ENCODE measurements at places on chromosomes 13 and 19.
A peak's percentile ranks its signal among the peaks of the same experiment; 100 is the strongest.

GRCh38 chr19:19056636-19057275, 7.0 kb upstream of the SLC25A42 start:
- no peak for DNase-seq

DNA sequence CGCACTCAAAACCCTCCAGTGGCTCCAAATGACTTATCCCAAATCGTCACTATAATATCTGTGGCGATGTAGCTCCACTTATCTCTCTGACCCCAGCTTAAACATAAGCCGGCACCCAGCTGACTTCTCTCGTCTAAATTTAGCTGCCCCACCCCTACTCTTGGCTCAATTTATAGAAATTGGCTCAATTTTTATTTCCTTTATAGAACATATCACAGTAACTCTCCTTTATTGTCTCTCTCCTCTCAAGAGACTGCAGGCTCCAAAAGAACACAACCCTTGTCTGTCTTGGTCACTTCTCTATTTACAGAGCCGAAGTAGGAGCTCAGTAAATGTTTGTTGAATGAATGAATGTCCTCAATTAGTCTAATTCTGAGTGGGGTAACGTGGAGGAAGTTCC, 805 bp downstream of the ZNF784 start:
- no peak for DNase-seq

GRCh38 chr13:37539170-37539569, 59.4 kb downstream of the POSTN start:
- DNase-seq: no peak

- DNase-seq: no peak
These were observed 1.2 kb downstream of the RNF113B start for GRCh38 chr13:98175823-98176222.

DNA sequence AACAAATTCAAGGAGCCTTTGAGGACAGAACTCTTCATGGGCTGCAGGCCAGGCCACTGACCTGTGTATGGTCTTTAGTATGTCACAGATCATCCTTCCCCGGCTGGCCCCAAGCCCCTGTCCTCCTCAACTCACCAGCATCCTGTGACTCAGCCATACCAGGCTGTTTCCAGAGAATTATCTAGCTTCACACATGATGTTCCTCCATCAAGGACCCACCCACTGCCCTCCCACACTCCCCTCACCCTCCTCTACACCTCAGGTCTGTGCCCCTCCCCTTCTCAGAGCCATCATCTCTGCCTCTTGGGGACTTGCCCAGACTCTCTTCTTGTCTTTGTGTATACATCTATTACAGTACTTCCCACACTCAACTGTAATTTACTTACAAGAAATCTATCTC, 14.7 kb downstream of the DCT start:
- DNase-seq: no peak

DNA sequence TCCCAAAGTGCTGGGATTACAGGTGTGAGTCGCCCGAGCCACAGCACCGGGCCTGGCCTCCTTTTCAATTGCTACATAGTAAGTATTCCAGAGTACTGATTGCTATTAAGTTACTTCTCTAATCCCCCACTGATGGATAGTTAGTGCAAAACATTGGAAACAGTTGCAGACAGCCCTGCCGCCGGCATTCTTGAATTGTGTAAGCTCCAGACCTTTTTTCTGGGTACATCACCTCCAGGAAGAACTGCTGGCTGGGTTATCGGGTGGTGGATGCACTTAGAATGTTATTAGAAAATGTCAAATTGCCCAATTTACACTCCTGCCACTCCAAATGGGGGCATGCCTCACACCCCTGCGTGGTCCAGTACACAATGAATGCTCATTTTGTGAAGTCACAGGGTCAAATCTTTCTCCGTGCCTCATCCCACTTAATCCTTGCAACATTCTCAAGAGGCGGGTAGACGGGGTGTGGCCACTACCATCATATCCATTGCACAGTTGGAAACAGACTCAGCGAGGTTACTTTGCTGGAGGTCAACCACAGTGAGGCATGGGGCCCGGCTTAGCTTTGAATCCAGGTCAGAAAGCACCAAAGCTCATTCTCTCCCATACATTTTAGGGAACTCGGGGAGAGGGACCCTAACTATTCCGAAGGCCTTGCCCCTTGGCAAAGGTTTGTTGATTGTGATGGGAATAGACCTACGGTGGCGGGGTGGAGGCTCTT, 1.0 kb upstream of the KDM4B start:
- DNase-seq: no peak

- no peak for DNase-seq
These were observed 402.3 kb upstream of the SLITRK6 start for GRCh38 chr13:86201477-86201876.

DNA sequence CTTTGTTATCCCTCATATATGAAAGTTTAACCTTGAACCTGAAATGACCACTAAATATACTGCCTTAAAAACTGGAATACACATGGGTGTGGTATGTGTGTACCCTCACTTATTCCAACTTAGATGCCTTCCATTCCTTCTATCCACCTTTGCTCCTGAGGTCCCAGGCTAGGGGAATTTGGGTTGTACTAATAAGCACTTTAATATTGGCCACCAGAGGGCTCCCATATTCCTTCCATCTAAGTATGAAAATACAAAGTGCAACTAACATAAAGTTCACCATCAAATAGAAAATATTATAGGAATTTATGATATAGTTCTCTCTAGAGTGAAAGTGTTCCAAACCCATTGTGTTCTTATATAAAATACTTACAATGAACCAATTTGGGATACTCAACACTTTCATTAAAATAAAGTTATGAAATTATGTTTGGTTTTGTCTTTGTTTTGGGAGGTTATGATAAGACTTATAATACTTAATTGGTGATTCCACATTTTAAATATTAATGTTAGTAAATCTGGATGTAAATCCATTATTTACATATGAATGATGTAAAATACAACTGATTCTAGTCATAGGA, 62.3 kb downstream of the ITGBL1 start:
- no peak for DNase-seq

DNA sequence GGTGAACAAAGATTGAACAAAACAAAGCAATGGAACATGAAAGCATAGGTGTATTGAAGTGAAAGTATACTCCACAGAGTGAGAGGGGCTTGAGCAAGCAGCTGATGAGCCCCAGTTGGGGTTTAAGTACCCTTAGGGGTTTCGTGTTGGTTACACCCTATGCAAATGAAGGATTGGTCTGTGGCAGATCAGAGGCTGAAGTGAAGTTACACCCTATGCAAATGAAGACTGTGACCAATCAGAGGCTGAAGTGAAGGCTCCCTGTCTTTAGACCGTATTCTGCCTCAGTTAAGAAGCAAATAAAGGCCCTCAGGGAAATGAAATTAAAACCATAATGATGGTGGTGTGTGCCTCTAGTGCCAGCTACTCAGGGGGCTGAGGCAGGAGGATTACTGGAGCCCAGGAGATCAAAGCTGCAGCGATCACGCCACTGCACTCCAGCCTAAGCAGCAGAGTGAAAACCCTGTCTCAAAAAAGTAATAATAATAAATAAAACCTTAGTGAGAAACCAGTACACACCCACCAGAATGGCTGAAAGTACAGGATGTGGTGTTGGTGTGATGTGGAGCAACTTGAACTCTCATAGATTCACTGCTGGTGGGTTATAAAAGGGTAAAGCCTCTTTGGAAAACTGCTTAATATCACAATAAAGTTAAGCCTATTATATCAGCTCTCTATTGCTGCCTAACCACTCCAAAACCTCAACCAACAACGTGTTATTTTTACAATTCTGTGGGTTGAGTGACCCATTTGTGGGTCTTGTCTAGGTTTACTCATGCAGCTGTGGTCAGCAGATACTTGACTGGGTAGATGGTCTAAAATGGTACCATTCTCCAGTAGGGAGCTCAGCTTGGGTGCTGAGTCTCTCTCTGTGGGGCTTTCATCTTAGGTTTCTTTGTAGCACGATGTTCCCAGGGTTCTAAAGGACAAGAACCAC, 12.8 kb upstream of the UPF3A start:
- no peak for DNase-seq

GRCh38 chr19:2084993-2085720, 11.0 kb downstream of the MOB3A start:
- peak; percentile 95 for DNase-seq

DNA sequence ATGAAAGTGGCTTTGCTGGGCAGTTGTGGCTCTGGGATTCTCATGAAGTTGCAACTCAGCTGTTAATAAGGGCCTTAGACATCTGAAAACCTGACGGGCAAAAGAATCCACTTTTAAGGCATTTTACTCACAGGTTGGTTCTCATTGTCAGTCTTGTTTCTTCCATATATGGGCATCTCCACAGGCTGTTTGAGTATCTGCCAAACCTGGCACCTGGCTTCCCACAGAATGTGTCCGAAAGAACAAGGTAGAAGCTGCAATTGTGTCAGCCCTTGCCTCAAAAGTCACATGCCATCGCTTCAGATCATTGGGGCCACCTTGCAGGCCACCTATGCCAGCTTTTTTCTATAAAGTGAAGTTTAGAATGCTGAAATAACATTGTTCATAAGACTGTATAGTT, 102.4 kb downstream of the KCTD12 start:
- no peak for DNase-seq

DNA sequence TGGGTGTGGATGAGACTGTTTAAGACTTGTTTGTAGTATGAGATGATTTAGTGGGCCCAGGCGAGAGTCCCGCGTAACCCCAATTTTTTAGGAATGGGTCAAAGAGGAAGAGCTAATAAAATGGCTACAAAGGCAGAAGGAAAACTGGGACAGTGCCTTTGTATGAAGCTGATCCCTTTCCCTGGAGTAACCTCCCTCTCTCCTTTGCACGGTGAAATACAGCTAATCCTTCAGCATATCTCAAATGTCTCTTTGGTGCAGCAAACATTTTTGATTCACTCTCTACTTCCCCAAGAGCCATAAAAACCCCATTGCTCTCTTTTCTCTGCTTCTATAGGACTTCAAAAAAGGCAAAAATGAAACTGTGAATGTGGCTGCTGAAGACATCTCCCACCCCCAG, 473.8 kb downstream of the KLF5 start:
- DNase-seq: no peak

- no peak for DNase-seq
These were observed 313.3 kb downstream of the HS6ST3 start for GRCh38 chr13:96403241-96403640.

DNA sequence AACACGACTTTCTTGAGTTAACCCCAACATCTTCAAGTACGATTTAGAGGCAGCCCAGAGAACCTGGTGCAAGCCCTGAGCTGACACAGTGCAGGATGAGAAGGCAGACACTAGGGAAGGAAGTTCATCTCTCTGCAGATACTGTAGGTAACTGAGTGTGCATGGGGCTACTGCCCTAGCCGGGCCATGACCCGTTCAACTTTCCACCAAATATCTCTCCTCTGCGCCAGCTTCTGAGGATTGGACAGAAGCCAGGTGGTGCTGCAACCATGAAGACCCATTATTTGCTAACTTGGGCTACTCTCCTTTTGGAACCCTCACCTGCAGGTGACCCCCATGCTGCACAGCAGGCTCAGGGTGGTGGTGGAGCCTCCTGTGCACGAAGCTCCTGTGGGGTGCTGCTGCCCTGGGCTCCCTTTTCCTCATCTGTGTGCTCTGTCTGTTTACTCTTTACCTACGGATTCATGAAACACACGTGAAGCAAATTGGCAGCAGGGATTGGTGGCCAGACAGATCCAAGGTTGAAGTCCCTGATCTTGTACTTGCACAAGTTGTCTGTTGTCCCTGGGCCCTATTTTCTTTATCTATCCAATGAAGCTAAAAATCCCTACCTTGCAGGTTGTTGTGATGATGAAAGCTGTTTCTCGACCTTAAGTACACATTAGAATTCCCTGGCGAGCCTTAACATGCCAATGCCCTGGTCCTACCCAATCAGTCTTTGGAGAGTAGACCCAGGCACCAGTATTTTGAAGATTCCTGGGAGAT, 227.8 kb downstream of the LACC1 start:
- no peak for DNase-seq

DNA sequence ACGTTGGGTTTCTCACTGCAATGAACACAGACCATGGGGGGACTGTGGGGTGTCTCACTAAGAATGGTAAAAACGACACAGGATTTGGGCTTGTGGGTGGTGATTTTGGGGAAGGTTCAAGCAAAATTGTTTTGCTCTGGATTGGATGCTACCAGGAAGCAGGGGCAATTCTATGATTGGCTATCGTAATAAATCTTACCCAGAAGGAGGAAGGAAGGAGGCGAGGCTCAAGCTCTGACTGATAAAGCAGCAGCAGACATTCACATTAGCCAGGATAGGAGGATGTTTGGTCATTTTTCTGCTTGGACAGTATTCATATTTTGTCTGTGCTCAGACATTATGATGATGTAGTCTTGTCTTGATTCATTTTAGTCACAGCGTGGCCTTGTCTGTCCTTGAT, 1.5 kb downstream of the ZNF576 start:
- DNase-seq: no peak

GRCh38 chr13:112697756-112698655, 8.2 kb downstream of the ATP11A start:
- DNase-seq: no peak

- no peak for DNase-seq
These were observed 2.8 kb downstream of the AP3D1 start for GRCh38 chr19:2148482-2149135.

DNA sequence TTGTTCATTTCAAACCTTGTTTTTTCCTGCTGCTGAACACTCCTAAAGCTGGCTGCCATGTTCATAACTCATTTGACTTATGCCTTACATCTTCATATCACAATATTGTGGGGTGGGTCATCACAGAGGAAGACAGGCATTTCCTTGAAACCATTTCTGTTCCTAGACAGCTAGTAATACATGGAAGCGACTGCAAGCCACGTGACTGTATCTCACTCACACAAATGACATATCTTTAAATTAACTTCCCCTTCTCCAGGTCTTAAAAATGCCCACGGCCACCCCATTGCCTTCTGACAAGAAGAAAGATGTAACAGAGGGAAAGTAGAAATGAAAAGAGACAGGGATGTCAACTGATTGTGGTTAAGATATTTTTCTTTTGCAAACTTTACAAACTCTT, 236.8 kb downstream of the LMO7 start:
- no peak for DNase-seq

DNA sequence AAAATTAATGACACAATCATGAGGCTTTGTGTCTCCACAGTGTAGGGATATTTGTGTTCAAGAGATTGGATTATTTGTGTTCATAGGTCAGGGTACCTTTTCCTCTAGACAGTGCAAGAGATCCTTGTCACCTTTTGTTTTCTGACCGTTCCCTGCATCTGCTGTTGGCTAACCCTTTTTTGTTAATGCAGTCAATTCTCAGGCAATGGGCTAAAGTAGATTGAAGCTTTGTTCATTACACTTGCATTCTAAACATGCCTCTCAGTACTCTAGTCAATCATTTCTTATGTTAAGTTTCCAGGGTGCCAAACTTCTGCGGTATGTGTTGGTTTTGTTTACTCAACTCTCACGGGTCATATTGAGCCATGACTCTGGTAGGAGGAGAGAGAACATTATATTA, 1.8 kb upstream of the MED4 start:
- no peak for DNase-seq

DNA sequence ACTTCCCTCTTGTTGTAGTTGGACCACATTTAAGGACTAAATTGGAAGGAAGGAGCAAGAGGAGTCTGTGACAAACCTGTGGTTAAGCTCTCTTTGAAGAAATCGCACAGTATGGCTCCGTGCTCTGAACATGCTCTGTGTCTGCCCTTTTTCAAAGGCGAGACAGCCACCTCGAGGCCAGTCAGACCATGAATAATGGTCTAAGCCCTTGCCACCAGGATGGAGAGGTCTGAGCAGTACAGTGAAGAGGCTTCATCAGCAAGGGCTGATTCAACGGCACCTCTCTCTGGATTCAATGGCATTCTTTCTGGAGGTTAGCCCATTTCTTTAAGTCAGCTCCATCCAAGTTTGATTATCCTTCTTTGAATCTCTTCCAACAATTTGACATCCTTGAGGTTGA, 30.9 kb downstream of the FAM216B start:
- no peak for DNase-seq
